ENCODE measurements at places on chromosomes 3 and 15. TPM values are rescaled to one million over a fixed set of nuclear protein-coding genes. Genes with fewer than 3 reads are reported as not detected.

GRCh38 chr3:61264281-61264680, 13.0 kb upstream of the FHIT start:
- no peak for DNase-seq

DNA sequence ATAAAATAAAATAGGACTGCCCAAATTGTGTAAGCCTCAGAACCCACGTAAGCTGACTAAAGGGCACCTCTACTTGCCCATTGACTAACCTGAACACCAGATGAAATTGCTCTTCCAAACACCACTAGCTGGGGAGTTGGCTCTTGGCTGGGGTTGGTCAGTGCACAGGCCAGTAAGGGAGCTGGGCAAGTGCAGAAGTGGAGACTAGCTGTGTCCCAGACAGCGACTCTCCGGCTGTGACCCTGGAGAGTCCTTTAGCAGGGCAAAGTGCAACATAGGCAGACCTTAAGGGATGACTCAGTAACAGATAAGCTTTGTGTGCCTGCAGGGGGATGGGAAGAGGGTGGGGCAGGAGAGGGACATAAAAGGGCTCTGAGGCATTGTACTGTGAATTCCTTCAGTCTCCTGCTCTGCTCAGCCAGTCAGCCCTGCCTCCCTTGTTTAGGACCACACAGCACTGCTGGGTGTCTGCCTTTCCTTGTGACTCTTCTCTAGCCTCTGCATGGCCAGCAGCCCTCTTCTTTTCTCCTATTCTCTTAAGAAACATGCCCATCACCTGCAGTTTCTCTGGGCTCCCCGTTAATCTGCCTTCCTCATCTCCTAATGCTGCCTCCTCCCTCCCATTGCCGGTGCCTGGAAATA, 13.2 kb downstream of the NR1I2 start:
- DNase-seq = no peak

DNA sequence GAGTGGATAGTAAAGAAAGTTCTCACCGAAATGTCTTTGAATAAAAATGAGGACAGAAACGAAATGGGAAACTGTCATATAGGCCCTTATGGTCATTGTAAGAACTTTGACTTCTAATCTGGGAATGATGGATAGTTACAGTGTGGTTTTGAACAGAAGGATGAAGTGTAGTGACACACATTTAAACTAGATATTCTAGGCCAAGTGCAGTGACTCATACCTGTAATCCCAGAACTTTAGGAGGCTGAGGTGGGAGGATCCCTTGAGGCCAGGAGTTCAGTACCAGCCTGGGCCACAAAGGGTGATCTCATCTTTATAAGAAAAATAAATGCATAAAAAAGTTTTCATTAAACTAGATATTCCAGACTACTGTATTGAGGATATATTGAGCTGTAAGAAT, 452.8 kb downstream of the ROBO1 start:
- no peak for DNase-seq

DNA sequence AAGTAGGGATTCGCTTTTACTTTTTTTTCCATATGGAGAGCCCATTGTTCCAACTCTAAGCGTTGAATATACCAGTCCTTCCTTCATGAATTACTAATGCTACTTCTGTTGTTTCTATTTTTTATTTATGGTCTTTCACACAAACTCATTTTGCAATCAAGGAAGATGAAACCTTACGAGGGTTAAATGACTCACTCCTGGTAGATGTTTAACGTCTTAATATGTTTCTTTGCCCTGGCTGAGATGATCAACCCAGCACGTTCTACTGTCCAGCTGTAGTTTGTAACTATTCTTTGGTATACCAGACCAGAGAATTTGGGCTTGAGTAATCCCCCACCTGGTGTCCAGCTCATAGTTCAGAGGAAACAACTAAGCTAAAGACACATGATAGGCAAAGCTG, 23.1 kb downstream of the CDCP1 start:
- peak; percentile 94 for DNase-seq

The CDCP1 gene
- 138 TPM for polyA plus RNA-seq
